H54 (cell line): ENCODE measurements at places on chromosomes 1 and 21.

- no peak for DNase-seq
These were observed 92.1 kb downstream of the MAB21L3 start for GRCh38 chr1:116203181-116203723.

DNA sequence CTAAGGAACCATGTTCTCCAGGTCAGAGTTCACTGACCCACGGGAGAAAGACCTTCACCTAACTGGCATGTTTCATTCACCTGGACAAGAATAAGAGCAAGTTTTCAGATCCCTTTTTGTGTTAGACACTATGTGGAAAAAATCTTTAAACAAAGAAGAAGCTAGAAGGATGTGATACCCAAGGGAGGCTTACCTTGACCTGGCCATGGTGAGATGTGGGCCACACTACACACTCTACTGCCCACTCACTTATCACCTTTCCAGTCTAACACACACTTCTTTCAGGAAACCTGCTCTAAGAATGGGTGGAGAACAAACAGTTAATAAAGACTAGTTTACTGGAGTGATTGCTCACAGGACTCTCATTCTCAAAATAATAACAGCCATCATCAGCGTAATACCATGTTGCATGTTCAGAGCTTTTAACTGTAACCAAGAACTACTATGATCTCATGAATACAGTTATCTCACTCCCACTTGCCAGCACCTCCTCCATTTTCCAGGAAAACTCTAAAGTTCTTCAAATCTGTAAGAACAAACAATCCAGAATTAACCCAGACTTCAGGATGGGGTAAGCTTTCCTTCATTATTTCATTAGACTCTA, 1.4 kb downstream of the RGS8 start:
- no peak for DNase-seq

GRCh38 chr1:36673202-36673601, 190.5 kb upstream of the CSF3R start:
- DNase-seq, result no peak

DNA sequence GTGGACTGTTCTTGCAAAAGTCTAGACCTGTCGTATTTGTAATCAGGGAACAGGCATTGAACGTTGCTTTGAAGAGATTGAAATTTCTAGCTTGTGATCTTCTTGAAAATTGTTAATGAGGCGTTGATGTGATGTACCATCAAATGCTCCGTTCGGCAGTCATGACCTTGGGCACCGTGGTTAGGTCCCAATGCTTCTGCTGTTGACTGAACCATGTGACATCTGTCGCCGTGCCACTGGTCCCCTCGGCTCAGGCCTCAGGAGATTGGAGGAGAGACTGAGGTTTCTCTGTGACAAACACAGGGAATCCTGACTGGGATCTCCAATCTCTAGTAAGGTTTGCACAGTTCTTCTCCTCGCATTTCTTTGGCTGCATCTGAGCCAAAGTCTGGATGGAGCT, 18.1 kb upstream of the KCNAB2 start:
- DNase-seq, result no peak

- DNase-seq, result no peak
These were observed 25.2 kb downstream of the RUNX3 start for GRCh38 chr1:24904731-24905354.

DNA sequence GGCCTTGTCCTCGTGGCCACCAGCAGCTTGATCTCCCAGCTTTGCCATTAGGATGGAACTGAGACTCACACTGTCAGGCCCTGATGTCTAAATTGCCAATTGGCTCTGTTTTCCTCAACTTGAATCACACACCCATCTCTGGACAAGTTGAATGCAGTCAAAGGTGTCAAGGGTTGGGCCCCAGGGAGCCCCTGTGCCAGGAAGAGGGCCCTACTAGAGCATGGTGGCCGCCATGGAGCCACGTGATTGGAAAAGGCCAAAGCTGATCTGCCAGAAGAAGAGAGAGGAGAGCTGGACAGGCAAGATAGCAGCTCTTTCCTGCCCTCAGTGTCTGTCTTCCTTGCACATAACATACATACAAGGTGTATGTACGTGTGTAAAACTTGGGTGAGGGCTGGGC, 54.9 kb upstream of the NEK2 start:
- no peak for DNase-seq
